ENCODE measurements at places on chromosomes 6 and 20.

DNA sequence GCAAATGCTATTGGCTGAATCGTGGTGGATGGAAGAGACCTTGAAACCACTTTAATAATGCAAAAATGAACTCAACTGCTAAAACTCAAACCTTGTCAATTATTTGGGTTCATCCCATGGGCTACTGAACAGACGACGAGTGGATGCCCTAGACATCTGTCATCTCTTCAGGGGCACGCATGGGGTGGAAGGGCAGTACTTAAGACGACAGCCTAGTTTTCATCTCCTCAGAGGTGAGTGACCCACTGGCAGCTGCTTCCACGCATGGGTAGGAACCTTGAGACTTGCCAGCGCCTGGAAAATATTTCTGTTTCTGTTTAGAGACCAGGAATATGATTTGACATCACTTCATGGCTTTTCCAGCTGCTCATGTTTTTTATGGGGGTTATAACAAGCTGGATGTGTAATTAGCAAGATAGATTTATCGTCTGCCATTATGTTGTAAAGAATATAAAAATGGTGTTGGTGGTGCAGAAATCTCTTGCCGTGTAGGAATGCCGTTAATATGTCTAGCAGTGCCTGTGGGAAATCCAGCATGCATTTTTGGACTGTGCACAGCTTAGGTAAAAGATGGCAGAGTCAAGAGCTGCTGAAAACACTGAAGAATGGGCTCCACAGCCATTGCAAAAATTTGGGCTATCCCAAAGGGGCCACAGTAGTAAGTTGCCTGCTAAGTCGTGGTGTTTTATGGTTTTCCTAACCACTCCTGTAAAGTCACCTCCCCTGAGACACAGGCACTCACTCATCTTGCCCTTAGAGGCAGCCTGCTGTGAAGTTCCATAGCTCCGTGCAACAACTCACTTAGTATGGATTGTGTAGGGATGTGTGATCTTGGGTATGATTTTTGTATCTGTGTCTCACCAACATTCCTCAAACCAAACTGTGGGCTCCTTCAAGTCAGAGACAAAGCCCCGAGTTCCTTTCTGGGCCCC, 203.3 kb downstream of the EYA2 start:
- no peak for DNase-seq

DNA sequence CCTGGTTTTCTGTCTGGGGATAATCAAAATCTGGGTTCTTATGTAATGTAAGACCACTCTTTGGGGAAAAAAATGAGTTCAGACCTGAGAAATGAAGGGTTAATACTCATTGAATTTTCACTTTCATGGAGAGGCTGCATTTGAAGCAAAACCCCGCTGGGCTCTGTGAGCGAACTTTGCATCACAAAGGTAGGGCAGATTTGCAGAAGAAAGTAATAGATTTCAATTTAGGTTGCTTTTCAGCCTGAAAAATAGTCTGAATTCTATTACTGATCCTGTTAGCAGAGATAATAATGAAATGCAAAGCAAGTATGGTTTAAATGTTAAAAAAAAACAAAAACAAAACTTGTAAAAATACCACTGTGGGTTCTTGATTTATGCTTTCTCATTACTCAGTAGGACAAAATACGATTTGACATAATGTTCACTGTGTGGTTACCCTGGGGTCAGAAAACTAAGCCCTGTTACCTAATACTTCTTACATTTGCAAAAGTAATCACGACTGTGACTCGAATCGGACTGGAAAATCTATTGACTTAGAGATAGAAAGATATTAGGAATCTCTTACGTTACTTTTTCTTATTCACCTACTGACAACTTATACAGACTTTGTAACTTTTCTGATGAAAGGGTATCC, 72.2 kb downstream of the UST start:
- DNase-seq = no peak

- DNase-seq = peak; percentile 82
These were observed 85.2 kb upstream of the PHACTR3 start for GRCh38 chr20:59518881-59519706.

DNA sequence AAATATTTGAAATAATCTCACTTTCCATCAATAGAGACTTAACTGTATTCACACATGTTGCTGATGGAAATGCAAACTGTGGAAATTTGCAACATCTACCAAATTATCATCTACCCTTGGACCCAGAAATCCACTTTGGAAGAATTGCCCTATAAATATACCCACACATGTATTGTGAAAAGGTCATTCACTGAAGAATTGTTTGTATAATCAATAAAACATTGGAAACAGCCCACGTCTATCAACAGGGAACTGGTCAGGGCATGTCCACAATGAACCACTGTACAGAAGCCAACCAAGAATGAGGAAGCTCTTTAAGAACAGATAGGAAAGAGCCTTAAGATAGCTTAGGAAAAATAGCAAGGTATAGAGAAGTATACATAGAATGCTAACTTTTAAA, 36.2 kb downstream of the PXDC1 start:
- DNase-seq = no peak

- DNase-seq = peak; percentile 52
These were observed 9.9 kb downstream of the NRN1 start for GRCh38 chr6:5996714-5997419.

DNA sequence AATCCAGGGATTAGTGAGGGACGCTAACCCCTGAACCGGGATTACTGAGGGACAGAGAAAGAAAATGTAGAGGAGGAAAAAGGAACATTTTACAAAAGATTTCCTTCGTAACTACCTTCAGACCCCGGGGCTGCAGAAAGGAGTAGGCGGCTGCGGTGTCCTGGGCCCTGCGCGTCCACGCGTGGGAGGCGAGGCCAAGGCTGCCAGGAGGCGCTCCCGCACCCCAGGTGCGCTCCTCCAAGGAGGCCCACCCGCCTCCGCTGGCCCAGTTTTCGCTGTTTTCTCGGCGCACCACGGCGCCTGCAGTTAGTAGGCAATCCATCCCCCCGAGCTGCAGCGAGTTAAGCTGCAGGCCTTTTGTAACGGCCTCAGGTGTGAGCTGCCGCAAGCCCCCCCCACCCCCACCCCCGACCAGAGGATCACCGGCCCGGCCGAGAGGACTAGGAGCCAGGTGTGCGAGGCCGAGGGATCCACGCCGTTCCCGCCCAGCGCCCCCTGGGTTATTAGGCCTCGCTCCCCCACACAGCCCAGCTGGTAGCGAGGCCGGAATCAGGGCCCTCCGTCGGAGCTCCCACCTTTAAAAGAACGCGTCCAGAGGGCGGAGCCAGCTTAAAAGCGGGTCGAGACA, 380.3 kb upstream of the ARID1B start:
- peak; percentile 14 for DNase-seq

- DNase-seq = no peak
These were observed 297.5 kb upstream of the FERMT1 start for GRCh38 chr20:6420336-6420735.

GRCh38 chr6:125832391-125833117, 41.8 kb downstream of the NCOA7 start:
- no peak for DNase-seq

GRCh38 chr6:45974596-45974995, 41.1 kb downstream of the CLIC5 start:
- DNase-seq = no peak

DNA sequence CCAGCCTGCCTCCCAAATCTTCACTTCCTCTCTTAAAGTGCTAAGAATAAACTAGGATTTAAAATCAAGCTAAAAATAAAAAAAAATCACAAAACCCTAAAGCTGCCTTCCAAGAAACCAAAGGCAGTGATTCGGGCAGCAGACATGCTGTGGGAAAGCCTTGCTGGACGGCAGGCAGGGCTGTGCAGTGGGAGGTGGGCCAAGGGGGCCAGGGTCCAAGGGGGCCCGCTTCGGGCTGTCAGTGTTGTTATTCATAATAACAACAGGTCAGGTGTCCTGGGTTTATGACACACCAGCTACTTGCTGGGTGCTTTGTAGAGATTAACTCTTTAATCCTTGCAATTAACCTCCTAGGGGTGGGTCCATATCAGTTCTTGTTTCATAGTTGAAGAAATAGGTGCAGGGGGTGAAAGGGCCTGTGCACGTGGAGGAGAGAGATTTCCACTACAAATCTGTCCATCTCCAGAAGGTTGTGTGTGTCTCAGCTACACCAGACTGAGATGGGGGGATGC, 40.4 kb downstream of the CD40 start:
- no peak for DNase-seq

DNA sequence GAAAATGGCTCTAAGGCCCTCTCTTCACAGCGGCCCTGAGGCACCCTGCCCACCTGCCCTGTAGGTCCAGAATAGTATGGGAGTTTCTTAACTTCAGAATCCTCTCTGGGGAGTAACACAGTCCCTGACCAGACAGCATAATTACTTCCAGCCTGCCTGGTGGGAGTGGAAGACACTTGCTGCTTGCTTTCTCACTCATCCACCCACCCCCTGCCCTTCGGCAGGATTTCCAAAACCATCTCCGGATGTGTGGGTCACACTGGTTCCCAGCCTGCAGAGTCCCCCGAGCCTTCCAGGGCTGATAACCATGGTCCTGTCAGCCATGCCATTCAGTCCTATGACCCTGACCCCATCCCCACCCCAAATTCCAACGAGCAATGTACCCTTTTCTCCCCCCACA, 5.4 kb downstream of the SLC29A1 start:
- DNase-seq = peak; percentile 9

- no peak for DNase-seq
These were observed 225.7 kb upstream of the TENT5A start for GRCh38 chr6:81978230-81978629.

GRCh38 chr20:33589059-33589458, 73.1 kb upstream of the C20orf144 start:
- no peak for DNase-seq

- DNase-seq = no peak
These were observed 98.1 kb downstream of the DNAH8 start for GRCh38 chr6:38813041-38813823.

DNA sequence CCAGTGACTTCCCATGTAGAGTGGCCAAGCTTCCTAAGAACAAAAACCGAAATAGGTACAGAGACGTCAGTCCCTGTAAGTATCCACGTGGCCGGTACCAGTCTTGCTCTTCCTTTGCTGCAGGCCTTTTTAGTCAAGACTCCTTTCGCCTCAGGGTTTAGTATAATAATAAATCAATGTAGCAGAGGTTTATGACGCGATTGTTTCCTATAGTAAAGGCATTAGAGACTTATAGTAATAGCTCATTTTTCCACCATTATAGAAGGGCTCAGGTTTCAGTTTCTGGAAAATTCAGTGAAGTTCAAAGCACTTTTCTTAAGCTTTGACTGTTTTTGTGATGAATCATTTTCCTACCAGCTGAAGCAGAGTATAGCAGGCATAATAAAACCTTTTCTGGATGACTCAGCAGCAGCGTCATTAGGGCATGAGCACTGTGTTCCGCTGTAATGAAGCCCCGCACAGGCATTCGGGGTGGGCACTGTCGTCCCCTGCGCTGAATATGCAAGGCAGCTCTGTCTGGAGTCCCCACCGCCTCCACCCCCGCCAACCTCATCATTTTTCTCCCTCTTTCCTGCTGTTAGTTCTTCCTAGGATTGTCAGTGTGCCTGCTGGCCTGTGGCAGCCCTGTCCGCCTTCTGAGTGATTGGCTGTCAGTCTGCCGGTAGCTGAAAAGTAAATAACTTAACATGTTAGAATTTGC, 51.3 kb downstream of the PTPN1 start:
- DNase-seq = peak; percentile 44

- peak; percentile 59 for DNase-seq
These were observed 19.0 kb downstream of the PACSIN1 start for GRCh38 chr6:34484899-34485298.

GRCh38 chr6:111761783-111762312, 111.4 kb downstream of the FYN start:
- no peak for DNase-seq

- DNase-seq = no peak
These were observed 15.5 kb downstream of the ASIP start for GRCh38 chr20:34256629-34257124.

GRCh38 chr6:99614430-99615186, 8.0 kb downstream of the PRDM13 start:
- peak; percentile 36 for DNase-seq

GRCh38 chr20:60501048-60501447, 542.8 kb downstream of the CDH26 start:
- no peak for DNase-seq

GRCh38 chr6:45837541-45838200, 178.0 kb downstream of the CLIC5 start:
- DNase-seq = no peak

DNA sequence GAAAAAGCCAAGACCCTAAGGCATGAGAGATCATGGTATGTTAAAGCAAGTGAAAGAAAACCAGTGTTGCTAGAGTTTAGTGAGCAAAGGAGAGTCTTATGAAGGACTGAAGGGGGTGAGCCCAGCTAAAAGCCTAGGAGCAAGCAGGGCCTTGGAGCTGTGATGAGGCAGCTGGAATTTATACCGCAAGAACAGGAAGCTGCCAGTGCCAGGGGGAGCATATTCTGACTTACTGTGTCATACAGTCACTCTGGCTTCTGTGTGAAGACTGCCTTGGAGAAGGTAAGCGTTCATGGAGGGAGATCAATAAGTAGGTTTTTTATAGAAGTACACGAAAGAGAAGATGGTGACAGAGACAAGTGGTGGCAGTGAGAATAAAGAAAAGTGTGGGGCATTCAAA, 308.9 kb upstream of the THEMIS start:
- DNase-seq = no peak

DNA sequence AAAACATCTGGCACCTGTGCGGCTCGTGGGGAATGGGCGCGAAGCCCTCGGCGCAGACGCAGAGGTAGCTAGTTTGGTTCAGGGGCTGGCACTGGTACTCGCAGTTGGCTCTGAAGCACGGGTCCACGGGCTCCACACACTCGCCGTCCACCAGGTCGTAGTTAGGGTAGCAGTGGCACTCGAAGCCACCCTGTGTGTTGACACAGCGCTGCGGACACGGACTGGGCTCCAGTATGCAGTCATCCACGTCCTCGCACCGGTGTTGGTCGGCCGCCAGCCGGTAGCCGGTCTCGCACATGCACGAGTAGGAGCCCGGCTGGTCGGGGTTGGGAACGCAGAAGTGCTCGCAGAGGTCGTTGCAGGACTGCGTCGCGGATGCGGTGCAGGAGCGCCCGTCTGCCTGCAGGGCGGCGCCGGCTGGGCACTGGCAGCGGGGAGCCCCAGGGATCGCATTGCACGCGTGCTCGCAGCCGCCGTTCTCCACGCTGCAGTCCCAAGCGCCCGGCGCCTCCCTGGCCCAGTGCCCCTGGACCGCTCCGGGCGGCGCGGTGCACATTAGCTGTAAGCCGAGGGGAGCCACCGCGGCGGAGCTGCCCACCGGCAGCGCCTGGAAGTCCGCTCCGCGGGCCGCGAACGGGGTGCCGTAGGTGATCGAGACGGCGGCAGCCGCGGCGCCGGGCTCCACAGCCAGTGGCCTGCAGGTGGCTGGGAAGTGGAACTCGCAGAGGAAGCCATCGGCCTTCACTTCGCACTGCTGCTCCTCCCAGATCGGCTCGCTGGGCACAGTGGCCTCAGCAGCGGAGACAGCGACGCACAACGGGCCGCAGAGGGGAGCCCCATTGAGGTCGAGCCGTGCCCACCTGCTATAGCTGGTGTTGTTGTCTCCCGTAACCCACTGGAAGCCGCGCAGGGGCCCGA, 930 bp downstream of the THBD start:
- peak; percentile 56 for DNase-seq
